Hepatocyte (in vitro differentiated cells): ENCODE measurements at places on chromosomes 5 and 9. TPM values are rescaled to one million over a fixed set of nuclear protein-coding genes. Genes with fewer than 3 reads are reported as not detected.
A peak's percentile ranks its signal among the peaks of the same experiment; 100 is the strongest.

DNA sequence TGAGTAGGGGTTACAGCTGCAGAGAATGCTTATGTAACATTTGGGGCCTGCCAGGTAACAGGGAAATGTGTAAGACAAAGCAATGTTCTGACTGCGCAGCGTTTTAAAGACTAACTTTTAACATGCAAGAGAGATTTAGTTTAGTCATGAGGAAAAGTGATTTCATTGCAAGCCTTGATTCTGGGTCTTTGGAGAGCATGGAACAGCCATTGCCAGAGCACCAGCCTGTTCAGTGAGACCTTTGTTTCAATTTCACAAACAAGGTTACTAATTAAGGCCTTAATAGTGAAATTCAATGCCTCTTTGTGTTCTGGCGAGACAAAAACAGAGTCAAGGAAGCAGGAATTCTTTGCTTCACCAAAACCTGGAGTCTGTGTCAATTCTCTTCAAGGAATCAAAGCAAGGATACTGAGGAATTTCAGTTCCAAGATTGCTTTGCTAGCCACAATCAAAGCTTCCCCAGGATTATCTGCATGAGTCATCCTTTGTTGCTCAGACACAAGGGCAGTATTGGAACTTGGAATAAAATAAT is 14.4 kb downstream of the CKMT2 start:
- no peak for DNase-seq

DNA sequence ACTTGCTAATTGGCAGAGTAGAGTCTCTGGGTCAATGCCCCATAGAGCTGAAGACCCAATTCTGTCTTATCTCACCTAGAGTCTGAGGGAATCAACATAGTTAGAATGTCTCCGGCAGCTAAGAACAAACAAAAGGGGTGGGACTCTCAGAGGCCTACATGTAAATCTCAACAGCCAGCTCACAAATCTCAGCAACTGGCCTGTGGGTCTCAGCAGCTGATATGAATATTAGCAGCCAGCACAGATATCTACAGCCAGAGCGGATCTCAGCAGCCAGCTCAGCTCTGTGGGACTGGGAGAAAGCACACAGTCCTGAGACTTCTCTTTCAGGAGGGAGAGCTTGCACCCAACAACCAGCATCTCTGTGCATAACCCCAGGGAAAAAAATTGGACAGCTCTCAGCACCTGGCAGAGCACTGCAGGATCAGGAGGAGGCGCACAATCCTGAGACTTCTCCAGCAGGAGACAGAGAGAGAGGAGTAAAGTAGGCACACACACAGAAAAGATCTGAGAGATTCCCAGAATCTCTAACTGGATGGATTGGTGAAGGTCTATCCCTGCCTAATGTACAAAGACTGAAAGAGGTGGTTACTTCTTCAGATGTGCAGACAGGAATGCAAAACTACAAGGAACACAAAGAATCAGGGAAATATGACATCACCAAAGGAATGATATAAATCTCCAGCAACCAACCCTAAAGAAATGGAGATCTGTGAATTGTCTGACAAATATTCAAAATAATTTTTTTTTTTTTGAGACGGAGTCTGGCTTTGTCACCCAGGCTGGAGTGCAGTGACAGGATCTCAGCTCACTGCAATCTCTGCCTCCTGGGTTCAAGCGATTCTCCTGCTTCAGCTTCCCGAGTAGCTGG is 29.2 kb downstream of the KLF4 start:
- DNase-seq, result peak; percentile 44

DNA sequence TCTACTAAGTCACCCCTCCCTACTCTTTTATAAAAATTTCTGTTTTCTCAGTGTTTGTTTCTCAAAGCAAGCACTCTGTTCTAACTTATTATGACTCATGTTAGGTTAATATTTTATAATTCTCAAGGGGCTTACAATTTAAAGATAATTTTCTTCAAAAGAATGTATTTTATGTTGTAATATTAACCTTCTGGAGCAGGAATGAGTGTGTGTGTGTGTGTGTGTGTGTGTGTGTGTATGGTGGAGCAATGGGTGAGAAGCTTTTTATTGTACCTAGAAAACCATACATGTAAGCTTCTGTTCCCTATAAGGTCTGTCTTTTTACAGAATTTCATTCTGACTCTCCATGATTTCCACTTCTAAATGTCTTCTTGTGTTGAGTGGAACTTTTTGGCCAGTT is 63.0 kb downstream of the PBX3 start:
- no peak for DNase-seq

GRCh38 chr5:42366051-42366450 is 57.2 kb upstream of the GHR start:
- no peak for DNase-seq

DNA sequence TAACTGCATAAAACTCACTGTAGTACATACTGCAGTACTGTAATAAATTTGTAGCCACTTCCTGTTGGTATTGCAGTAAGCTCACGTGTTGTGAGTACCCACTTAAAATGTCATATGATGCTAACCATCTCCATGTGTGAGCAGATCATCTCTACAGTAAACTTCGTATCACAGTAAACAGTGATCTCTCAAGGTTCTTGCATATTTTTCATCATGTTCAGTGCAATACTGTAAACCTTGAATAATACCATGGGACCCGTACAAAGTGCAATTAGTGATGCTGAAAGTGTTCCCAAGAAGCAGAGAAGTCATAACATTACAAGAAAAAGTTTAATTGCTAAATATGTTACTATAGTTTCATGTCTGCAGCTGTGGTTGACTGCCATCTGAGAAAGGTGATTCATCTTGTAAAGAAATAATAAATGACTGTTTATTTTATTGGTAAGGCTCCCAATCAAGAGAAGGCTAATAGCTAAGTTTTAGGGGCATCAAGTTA is 253.8 kb upstream of the POU5F2 start:
- DNase-seq, result no peak

- DNase-seq, result peak; percentile 83
Measured at GRCh38 chr5:159878988-159879471, 37.3 kb upstream of the ADRA1B start.

DNA sequence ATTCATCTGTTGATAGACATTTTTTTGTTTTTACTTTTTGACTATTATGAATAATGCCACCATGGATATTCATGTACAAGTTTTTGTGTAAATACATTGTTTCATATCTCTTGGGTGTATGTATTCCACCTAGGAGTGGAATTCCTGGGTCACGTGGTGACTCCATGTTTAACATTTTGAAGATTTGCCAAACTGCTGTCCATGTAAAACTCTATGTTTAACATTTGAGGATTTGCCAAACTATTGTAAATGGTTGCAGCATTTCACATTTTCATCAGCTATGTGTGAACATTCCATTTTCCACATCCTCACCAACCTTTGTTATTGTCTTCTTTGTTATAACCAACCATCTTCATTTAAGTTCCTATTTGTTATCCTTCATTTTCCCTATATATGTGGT is 12.2 kb downstream of the TMEFF1 start:
- DNase-seq, result no peak

GRCh38 chr5:169185626-169186025 is 115.3 kb downstream of the SLIT3 start:
- no peak for DNase-seq

DNA sequence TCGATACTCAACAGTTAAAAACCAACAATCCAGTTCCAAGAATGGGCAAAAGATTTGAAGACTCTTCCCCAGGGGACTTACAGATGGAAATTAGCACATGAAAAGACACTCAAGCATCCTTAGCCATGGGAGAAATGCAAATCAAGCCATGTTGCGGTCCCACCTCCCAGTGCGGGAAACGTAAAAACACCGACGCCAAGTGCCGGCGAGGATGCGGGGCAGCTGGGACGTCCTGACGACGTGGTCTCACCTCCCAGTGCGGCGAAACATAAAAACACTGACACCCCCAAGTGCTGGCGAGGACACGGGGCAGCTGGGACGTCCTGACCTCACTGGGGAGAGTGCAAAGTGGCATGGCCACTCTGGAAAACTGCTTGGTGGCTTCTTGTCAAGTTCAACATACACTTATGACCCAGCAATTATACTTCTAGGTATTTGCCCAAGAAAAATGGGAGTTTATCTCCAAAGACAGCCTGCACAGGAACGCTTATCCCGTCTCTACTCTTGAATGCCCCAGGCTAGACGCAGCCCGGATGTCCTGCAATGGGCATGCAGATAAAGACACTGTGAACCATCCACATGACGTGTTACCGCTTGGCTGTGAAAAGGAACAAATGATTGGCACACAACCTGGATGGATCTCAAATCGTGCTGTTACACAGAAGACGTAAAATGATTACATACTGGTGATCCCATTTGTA is 60.1 kb upstream of the UBAC1 start:
- no peak for DNase-seq

DNA sequence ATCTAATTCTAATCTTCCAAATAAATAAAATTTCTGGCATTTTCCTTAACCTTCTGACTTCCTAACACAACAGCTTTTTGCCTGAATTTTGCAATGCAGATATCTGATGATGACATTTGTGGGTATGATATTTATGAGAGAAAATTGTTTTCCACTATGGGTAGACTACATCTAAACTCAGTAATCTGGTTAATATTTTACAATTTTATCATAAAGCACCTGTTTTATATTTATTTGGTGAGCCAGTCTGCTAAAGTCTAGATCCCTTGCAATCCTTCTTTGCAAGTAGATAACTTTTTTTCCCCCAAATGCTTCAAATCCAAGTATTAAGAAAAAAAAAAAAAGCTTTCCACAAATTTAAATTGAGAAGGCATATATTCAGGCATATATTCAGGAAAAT is 246.2 kb upstream of the DAB2 start:
- DNase-seq, result no peak

DNA sequence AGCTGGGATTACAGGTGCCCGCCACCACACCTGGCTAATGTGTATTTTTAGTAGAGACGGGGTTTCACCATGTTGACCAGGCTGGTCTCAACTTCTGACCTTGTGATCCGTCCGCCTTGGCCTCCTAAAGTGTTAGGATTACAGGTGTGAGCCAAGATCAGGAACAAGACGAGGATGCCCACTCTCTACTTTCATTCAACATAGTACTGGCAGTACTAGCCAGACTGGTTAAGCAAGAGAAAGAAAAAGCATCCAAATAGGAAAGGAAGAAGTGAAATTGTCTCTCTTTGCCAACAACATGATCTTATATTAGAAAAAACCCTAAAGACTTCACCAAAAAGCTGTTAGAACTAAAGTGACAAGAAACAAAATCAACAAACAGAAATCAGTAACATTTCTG is 7.4 kb upstream of the ENDOG start:
- DNase-seq, result no peak

- DNase-seq, result no peak
Measured at GRCh38 chr5:159951834-159952233, 35.6 kb downstream of the ADRA1B start.

DNA sequence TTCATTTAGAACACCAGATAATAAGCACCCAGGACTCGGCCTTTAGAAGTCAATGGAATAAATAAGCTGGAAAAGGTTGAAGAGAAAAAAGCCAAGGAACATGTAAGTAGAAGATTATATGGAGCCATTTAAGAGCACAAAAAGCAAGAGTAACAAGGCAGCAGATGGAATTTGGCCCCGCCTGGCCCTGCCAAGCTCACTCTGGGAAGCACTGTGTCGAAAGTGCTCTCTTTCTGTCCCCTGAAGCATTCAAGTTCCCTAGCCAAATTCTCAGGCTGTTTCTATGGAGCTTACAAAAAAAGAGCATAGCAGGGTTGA is 73.0 kb upstream of the GPR151 start:
- no peak for DNase-seq

- DNase-seq, result no peak
Measured at GRCh38 chr5:73019766-73020165, 63.9 kb downstream of the FCHO2 start.

DNA sequence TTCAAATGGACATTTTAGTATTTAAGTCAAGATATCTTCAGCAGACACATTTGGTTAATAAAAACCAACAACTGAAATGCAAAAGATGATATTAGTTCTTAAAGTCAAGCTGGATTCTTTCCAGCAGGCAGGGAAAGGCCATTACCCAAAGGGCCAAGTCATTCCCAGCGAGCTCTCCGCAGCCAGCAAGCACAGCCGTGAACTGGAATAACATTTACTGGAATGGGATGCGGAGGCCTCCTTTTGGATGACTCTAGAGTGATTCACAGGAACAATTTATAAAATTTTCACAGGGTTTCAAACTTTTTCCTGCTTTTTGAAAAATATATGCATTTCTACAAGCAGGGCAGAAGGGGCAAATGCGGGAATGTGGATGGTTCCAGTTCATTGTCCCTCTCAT is 76.6 kb upstream of the DAB2 start:
- peak; percentile 11 for DNase-seq

FREM1 gene
- 9.7 and 12.0 TPM in 2 replicates for polyA plus RNA-seq

CREB3 gene
- 79.8 and 79.9 TPM in 2 replicates for polyA plus RNA-seq

WNT8A gene
- polyA plus RNA-seq, result not detected in 2 replicates

ANXA6 gene
- 116 and 122 TPM in 2 replicates for polyA plus RNA-seq

CNTNAP3 gene
- 0.80 and 0.99 TPM in 2 replicates for polyA plus RNA-seq

F2RL1 gene
- 88.0 and 130 TPM in 2 replicates for polyA plus RNA-seq

SPATA31C1 gene
- polyA plus RNA-seq, result not detected in 2 replicates

LIFR gene
- 50.2 and 69.2 TPM in 2 replicates for polyA plus RNA-seq

TOPORS gene
- 14.1 and 15.4 TPM in 2 replicates for polyA plus RNA-seq

FOXD4L4 gene
- 0.16 and 0.19 TPM in 2 replicates for polyA plus RNA-seq
